ENCODE measurements at places on chromosomes 3 and 15. TPM values are rescaled to one million over a fixed set of nuclear protein-coding genes. Genes with fewer than 3 reads are reported as not detected.

NR1I2 gene
- 6.0 TPM for total RNA-seq

DNA sequence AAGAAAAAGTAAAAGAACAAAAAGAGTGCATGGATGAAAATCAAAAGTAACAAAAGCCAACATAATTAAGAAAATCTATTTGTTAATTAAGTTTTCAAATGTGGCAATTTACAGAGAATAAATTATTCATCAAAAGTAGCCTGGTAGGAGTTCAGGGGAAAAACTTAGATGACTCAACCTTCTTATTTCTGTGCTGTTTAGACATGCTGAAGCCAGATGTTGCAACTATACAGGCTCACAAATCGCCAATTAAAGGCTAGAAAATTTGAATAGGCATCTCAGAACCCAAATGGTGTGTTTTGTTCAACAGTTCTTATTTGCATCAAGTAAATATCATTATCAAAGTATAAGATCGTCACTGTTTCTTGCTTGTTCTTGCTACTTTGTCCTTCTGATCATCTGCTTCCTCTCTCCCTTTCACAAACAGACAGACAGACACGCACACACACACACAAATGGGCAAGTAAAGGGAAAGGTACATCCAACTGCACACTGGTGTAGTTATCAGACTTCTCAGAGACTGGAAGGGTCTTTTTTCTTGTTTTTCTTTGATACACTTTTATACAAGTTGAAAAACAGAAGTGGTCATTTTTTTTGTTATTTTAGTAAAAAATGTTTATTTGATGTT lies 572.2 kb downstream of the MECOM start:
- no peak for DNase-seq

GRCh38 chr3:50190936-50191660 lies at the start of gene GNAT1:
Gene GNAT1 (plus strand): TSS chr3:50191610. CDS start chr3:50191726, 116 bp downstream.
- DNase-seq = no peak

- no peak for DNase-seq
Observed at GRCh38 chr3:158094235-158095110, 11.7 kb downstream of the SHOX2 start.

DNA sequence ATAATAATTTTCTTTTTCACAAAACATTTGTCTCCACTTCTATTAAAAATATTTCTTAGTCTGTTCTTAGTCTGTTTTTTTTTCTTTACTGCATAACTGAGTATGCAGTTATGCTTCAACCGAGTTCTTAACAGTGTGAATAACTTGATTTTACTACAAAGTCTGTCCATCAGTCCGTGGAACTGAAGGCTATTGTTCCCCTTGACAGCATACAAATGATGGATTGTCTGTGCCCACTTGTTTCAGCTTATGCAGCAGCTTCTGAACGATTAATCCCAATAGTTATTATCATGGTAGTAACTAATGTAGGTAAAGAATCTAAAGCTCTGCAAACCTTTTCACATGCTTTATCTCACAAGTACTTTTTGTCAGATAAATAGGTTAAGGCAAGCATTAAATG lies 150.7 kb downstream of the SSR3 start:
- DNase-seq = no peak

GOLGA6A gene
- total RNA-seq = not detected

WDR82 gene
- total RNA-seq = 59.7 TPM

CCDC33 gene
- total RNA-seq = 2.1 TPM

DNA sequence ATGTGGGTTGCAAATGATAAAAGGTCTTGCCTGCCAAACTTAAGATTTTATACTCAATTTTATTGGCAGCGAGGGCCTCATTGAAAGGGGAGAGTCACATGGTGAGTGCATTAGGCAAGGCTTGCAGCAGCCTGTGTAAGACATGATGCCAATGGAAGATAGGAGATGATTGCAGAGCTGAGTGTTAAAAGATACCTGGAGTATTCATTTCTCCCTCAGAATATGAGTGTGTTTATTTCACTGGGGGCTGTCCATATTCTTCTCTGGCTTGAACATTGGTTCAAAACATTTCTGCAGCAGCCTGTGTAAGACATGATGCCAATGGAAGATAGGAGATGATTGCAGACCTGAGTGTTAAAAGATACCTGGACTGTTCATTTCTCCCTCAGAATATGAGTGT lies 165.2 kb upstream of the NUDT16 start:
- DNase-seq = no peak

NOX5 gene
- 0.20 TPM for total RNA-seq

DNA sequence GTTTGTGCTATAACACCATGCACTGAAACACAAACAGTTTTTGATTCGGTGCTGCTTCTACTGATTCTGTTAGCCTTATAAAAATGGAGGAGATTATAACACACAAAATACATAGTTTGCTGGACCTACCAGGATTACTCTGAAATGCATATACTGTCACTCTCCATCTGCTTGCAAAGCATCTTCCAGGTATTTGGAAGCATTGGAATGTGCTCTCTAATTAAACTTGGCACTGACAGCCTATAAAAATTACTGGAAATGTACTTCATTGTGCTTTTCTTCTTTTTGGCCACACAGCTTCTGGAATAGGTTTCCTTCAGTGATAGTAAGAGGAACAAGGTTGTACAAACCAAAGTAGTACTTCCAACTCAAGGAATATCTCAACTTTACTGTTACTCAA lies 376.1 kb downstream of the UNC13C start:
- DNase-seq = no peak

DNA sequence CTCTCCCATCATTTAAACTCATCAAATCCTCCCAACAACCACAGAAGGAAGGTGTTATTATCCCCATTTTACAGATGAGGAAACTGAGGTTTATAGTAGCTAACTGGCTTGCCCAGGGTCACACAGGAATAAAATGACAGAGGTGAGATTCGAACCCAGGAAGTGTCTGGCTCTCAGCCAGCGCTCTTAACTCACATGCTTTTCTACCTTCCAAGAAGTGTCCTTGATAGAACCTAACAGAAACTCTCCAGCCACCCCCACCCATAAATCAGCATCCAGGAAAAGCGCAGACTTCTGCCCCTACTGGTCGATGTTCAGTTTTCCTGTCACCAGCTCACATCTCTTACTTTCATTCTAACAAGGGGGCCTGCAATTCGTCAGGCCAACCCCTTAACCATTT lies 51.7 kb downstream of the SPATA12 start:
- peak; percentile 16 for DNase-seq

- no peak for DNase-seq
Observed at GRCh38 chr3:13145826-13146642, 72.8 kb upstream of the IQSEC1 start.

DNA sequence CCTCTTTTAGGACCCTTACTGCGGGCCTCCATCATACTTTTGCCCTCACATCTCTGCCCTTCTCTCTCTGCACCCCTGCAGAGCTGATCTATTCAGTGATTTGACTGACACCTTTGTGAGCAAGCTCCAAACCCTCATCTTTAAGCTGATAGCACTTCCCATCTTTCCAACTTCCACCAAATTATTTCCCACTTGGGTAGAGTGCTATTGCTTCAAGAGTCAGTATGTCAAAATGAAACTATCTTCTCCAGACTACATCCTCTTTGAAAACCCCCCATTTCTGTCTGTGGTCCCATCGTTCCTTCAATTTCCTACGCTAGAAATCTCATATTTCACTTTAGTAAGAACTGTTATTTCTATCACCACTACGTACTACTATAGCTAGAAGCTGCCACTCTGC lies 19.7 kb downstream of the ZWILCH start:
- no peak for DNase-seq

DNA sequence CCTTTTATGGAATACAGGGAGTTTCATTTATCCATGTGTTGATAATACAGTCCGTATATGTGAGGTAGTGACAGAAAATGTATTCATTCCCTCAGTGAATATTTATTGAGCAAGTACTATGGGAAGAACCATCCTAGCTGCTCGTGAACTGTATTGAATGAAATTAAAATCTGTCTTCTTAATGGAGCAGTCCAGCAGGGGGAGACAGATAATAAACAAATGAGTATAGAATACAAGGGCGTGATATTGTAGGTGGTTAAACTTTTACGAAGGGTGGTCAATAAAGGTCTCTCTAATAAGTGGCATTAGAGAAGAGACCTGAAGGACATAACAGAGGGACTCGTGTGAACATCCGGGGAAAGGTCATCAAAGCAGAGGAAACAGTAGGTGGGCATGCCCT lies 62.7 kb upstream of the OSTN start:
- peak; percentile 36 for DNase-seq

All from Calu3 (cell line).